ENCODE measurements at places on chromosomes 1 and 21.

GRCh38 chr1:1058921-1059493, 15.1 kb downstream of the RNF223 start:
- DNase-seq = peak; percentile 48

DNA sequence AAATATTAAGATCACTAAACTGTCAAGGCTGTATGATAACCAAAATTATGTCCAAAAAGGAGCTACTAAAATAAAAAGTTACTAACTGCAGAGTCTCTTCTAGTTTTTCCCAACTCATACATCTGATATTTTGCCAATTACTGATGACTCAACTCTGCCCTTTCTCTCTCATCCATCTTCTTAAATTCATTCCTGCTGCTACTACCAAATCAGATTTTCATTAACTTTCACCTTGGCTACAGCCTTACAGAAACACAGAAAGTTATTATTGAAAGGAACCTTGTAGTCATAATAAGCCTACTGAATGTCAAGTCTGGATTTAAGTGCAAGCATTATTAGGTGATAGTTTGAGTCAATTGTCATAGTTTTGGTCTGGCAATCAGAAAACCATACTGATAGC, 273.1 kb downstream of the DPYD start:
- peak; percentile 43 for DNase-seq

DNA sequence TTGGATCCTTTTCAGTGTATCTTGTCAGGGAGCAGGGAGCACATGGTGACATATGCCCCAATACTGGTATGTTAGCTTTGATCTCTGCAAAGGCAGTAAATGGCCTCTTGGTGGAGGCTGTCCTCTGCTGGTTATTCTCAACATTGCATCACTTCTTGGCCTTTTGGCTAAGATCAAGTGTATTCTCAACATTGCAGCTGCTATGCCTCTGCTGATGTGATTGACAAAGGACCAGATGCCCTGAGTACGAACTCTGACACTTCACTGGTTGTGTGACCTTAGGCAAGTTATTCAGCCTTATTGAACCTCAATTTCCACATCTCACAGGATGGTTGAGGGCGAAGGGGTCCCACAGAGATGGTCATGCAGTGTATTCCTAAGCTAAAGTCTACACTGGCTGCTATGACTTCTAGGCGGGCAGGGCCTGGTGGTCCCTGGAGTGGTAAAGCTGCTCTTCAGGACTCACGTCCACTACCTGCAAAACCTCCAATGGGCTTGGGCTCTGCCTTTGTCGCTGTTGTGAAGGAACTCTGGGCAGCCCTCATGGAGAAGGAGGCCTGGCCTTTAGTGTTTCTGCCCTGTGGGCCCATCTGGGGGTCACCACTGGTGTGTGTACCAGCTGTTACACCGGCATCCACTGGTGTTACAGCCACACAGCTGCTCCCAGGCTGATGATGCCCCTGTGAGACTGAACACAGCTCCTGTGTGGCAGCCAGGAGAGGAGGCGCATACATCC, 64.8 kb downstream of the DNTTIP2 start:
- DNase-seq = peak; percentile 95

GRCh38 chr1:221166559-221167318, 287.5 kb downstream of the HLX start:
- DNase-seq = no peak

DNA sequence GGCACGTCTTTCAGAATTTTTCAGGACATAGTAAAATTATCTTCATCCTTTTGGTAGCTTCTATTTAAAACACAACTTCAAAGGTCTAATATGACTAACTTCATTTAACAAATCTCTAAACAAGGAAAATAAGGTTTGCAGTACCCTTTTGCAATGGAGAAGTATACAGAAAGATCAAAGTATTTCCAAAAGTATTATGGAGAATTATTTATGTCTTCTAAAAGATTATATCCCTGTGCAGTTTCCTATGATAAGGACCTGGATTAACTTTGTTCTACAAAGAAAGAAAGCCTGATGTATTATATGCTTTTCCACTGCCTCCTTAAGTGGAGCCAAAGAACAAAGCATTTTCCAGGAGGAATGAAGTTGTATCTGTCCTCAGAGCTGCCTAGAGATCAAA, 353.0 kb upstream of the RUNX1 start:
- no peak for DNase-seq

DNA sequence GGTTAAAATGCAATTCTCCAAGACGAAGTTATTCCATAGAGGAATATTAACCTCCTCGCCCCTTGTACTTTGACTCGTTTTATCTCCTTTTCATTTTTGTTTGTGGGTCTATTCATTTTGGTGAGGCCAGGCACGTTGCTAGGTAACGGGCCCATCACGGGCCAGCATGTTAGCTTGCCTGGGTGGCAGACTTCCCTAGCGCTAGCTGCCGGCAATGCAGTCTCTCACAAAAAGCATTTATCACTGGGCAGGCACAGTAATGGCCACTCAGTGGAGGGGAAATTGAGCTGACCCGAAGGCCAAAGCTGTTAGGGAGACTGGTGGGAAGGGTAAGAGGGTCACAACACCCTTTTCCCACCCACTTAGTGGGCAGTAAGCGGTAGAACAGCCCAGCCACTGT, 234.4 kb upstream of the FOXD3 start:
- DNase-seq = no peak

DNA sequence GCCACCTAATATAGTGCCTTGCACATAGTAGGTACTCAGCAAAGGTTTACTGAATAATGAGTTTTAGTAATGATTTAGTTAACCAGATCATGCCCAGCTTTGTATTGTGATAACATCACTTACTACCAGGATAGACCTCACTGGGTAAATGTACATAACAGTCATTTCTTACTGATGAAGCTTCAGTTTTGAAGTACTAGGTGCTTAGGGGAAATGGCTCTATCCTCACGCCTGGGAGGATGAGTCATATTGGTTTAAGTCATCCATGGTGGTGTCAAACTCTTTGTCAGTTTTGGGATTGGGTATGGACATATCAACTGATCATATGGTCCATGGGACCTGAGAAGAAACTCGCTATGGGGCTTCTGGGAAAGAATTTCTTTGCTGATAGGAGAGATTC, 90.6 kb upstream of the USP24 start:
- DNase-seq = no peak

GRCh38 chr1:246780264-246780663, 56.1 kb downstream of the SCCPDH start:
- no peak for DNase-seq

Data from PC-3 (cell line).